ENCODE measurements at places on chromosomes 12 and 14.
A peak's percentile ranks its signal among the peaks of the same experiment; 100 is the strongest.

GRCh38 chr12:90630006-90630405, 325.0 kb downstream of the CCER1 start:
- DNase-seq, result no peak

- DNase-seq, result no peak
Measured at GRCh38 chr14:103887557-103888115, 40.3 kb upstream of the PPP1R13B start.

DNA sequence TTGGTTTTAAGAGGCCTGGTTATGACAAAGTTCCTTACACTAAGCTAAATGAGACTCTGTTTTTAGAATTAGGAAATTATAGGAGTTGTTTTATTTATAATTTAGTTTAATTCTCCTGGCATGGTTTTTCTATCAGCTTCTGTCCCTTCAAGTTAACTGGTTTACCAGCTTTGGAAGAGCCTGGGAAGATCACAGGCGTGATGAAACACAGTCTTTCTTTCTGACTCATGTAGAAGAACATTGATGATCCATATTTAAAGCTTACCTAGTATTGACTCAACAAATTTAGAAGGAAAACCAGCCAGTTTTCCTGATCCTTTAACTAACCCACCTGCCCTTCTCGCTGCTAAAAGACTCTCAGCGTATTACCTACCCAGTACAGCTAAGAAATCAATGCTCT, 155.2 kb downstream of the TGFB3 start:
- DNase-seq, result no peak

- DNase-seq, result no peak
Measured at GRCh38 chr12:42552822-42553221, 36.7 kb downstream of the PRICKLE1 start.

- no peak for DNase-seq
Measured at GRCh38 chr12:57194253-57194652, 22.3 kb upstream of the NXPH4 start.

DNA sequence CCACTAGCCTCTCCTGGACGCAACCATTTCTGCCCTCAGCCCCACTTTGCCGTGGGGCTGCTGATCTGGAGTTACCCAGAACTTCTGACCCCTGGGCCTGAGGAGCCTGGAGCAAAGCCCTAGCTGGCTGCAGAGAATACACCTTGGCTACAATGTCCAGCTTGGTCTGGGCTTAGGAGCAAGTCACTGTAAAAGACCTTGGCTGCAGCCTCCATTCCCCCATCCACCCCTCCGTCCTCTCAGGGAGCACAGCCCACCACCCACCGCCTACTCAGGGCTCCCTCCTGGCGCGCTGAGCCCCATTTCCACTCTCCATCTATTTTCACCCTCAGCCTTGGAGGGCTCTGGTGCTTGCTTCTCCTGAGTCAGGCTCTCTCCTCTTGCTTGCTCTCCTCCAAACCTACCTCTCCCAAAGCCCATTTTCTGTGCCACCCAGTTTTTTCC, 42.9 kb downstream of the ERH start:
- no peak for DNase-seq

DNA sequence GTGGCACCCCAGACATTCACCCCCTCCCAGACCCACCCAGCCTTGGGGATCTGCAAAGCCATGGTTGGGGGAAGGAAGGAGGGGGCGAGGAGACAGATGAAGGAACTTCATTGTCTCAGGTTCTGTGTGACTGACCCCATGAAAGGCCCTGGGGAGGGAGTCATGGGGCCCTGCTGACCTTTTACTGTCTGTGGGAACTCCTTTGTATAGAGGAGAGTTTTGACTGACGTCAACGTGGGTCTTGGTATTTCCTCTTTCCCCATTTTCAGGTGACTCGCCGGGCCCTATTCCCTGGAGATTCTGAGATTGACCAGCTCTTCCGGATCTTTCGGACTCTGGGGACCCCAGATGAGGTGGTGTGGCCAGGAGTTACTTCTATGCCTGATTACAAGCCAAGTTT, 3.1 kb upstream of the RAB5B start:
- DNase-seq, result no peak

DNA sequence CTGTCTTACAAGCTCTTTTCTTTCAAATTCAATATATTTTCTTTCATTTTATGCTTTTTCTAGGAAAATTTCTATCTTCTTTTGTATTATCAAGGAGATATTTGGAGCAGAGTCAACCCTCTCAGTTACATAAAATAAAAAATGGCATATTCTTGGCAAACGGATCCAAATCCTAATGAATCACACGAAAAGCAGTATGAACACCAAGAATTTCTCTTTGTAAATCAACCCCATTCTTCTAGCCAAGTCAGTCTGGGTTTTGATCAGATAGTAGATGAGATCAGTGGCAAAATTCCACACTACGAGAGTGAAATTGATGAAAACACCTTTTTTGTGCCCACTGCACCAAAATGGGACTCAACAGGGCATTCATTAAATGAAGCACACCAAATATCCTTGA, 20.6 kb downstream of the PIK3C2G start:
- DNase-seq, result no peak

- peak; percentile 16 for DNase-seq
Measured at GRCh38 chr14:95614349-95614748, 71.9 kb upstream of the TCL1B start.

GRCh38 chr14:73712540-73713180, 1.5 kb downstream of the PNMA1 start:
- DNase-seq, result no peak

- DNase-seq, result no peak
Measured at GRCh38 chr12:117829108-117829507, 139.7 kb downstream of the KSR2 start.

GRCh38 chr12:119225454-119225853, 46.7 kb downstream of the HSPB8 start:
- DNase-seq, result no peak

- no peak for DNase-seq
Measured at GRCh38 chr14:75363130-75363529, 64.7 kb upstream of the JDP2 start.

- DNase-seq, result no peak
Measured at GRCh38 chr12:57781244-57781643, 1.3 kb upstream of the TSFM start.

GRCh38 chr12:127178052-127178451, 1088.9 kb upstream of the TMEM132C start:
- DNase-seq, result no peak

DNA sequence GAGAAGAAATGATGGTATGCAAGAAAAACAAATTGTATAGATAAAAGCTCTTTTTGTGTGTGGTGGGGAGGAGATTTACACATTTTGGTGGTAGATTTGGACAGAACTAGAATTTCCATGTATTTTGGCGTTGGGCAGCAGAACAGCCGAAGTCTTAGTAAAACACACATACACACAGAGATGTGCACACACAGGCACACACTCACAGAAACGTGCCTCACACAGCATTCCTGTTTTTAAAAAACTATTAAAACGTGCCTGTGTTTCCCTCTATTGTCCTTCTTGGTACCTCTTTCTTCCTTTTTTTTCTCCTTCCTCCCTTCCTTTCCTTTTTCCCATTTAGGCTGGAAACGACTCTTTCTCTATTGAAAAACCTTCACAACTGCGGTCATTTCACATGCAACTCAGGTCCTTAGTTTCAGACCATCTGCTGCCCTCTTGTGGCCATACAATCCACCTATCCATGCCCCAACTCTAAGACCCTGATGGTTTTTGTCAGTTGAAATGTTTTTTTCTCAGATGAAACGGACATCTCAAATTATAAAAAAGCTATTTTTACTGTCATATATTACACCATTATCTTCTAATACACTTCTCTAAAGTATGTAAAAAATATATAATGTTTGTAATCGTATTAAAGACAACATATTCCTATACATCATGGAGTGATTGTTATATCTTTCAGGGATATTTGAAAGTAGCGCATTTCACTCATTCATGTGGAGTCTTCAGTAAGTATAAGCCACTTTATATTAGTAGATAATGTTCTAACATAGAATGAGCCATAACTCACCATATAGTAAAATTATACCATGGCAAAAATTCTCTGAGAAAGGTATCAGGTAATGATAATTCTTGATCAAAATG, 386.7 kb upstream of the NOVA1 start:
- DNase-seq, result peak; percentile 70

DNA sequence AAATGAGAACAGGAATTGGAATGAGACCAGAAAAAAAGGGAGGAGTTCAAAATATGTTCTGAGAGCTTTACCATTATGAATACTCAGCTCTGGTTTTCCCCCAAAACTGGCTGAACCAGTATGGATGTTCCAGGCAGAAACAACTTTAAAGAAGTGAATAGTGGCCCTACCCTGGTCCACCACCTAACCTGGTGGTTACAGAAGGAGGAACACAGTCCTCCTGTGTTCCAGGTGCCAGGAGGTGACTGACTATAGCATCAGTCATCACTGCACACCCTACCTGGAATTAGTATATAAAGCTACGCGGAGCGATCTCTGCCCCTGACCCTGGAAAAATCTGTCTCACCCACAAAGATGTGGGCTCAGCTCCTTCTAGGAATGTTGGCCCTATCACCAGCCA, at the start of gene A2ML1:
TSS of gene A2ML1 (plus strand) at position 324 of the 400 bp plus-strand sequence. CDS start at position 355, 31 bp downstream.
- no peak for DNase-seq

DNA sequence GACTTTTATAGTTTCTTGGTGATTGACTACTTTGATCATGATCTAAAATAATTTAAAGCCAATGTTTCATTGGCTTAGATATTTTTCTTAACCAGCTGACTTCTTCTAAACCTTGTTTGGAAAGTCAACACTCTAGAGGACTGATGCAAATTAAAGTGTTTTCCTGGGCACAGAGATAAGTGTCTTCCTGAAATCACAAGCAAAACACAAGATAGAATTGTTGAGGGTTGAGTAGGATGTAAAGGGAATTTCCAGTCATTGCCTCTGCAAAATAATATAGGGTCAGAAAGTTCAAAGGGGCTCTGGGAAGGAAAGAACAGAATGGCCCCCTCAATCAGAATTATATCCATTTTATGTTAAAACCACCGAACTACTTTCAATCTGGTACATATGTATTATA, 156.3 kb upstream of the LRIG3 start:
- no peak for DNase-seq

GRCh38 chr12:57476993-57477709, 2.5 kb downstream of the ARHGAP9 start:
- DNase-seq, result no peak

DNA sequence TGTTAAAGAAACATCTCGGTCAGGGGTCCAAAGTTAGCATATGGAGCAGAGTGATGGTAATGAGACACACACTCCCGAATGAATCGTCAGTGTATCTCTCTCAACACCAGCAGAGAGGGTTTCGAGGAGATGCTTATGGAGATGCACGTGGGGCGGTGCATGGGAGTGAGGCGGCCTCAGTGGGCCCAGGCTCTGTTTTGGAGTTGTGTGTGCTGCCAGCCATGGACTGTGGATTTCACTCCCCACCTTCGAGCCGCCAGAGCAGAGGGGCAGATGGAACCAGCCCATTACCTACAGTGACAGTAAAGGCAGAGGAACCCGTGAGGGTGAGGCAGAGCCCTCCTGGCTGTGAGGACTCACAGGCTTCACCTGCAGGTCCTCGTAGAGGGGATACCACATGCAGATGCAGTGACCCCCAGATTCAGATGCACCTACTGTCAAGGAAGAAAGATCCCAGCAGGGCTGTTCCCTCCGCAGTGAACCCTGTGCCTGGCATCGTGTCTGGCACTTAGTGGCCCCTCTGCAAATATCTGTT, 68.2 kb downstream of the WDR20 start:
- no peak for DNase-seq

DNA sequence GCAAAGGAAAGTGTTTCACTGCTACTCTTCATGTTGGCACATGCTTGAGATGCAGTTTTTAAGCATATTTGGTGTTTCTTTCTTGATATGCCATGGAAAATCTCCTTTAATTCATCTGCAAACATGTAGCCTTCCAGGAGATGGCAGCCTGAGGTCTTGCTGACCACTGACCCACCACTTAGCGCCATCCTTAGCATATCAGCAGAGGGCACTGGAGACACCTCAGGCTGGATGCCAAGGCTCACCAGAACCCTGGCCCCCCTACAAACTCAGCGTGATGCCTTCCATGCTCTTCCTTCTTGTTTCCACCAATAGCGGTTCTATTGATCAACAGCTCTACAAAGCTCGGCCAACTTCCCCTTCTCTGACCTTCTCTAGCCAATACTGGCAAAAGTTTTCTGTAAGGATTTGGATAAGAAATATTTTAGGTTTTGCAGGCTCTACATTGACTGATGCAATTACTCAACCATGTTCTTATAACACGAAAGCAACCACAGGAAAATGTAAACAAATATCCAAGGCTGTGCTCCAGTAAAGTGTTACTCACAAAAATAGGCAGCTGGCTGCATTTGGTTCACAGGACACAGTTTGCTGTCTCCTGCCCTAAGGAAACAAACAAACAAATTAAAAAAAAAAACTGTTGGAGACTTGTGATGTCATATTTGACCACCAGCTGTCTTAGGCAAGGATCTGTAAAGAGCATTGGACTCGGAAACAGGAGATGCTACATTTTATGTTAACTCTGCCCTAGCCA, 209.7 kb downstream of the SLC15A4 start:
- DNase-seq, result no peak

DNA sequence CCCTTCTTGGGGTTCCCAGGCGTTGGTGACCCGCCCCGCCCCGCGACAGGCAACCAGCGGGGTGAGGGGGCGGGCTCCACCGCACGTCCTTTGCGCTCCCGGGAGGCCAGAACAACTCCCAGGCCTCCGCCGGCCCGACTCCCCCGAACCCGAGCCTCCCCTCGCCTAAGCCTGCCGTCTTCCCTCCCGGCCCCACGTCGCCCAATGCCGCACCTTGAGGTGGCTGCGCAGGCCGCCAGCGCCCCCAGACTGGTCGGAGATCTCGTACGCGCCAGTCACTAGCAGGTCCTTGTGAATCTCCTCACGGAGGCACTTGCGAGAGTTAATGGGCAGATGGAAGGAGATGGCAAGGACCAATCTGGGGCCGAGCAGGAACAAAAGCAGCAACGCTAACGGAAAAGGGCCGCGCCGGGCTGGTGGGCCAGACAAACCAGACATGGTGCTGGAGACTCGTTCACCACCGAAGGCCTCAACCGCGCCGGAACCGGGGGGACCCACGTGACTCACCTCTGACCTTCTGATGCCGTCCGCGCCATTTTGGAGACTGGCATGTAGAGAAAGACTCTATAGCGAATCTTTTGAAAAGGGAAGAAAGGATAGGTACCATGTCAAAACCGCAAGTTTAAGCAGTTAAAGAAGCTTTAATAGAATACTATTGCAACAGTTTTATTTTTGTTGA, at the start of gene TMED10:
TSS of gene TMED10 (minus strand) at position 471 of the 679 bp plus-strand sequence. CDS start at position 438, 33 bp downstream.
- DNase-seq, result peak; percentile 90

DNA sequence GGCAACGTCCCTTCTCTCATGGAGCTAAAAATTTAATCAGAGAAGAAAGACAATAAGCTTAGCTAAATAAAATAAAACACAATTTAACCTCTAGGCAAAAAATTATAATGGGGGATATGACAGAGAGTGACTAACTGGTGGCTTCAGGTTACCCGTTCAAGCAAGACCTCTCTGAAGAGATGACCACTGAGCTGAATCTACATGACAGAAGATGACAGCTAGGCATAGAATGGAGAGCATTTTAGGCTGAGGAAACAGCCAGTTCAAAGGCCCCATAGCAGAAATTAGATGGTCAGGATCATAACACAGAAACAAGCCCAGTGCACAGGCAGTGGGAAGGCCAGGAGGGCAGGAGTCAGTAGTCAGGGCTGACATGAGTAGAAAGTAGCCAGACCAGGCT, 1094.3 kb downstream of the VRK1 start:
- DNase-seq, result no peak

GRCh38 chr14:23444314-23444713, 8.9 kb upstream of the MYH7 start:
- no peak for DNase-seq
